ENCODE measurements at places on chromosomes 6 and 20.
A peak's percentile ranks its signal among the peaks of the same experiment; 100 is the strongest.

GRCh38 chr20:14877301-14878028 lies 540.1 kb upstream of the FLRT3 start:
- no peak for DNase-seq

GRCh38 chr6:47076422-47077344 lies 34.6 kb upstream of the ADGRF1 start:
- no peak for DNase-seq

DNA sequence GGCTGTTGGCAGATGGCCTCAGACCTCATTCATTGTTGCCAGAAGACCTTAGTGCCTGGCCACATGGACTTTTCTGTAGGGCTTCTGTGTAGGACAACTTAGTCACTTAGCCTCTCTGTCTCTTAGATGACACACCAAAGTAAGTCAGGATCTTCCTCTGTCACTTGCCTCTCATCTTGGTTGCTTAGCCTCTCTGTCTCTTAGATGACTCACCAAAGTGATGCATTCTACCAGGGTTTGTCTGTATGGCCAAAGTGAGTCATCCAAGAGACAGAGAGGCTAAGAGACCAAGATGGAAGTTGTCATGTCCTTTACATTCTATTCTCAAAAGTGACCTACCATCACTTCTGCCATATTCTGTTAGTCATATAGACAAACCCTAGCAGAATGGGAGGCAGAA lies 255.9 kb upstream of the DEFB112 start:
- no peak for DNase-seq

DNA sequence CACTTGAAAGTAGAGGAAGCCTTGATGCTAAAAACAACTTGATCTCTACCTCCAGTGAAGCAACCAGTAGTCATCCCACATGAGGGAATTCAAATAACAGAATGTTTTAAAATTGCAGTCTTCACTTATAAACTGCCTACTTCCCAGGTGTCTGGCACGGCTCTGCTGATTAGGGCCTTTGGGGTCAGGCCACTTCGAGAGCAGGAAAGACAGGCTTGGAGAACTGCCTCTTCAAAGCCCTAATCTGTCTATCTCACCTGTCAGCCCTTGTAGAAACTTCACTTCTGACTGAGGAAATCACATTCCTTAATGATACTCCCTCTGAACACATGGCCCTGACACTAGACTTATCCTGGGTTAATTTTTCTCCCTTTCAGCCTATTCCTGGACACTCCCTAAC lies 458.6 kb downstream of the TENT5A start:
- no peak for DNase-seq

DNA sequence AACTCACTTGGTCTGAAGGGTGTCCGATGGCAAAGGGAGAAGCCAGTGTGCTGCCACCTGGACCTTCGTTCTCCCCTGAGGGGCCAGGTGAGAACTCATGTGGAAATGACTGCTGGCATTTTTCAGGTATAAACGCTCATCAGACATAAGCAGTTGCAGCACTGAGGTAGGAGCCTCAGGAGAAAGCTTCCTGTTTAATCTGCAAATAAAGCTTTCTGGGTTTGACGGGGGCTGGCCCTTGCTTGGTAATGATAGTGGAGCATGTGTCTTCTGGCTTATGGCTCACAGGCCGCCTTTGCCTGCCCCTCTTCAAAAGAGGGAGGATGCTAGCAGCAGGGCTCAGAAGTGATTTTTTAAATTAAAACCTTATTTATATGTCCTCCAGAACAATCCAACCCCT lies 122.1 kb upstream of the SLC24A3 start:
- DNase-seq, result no peak

DNA sequence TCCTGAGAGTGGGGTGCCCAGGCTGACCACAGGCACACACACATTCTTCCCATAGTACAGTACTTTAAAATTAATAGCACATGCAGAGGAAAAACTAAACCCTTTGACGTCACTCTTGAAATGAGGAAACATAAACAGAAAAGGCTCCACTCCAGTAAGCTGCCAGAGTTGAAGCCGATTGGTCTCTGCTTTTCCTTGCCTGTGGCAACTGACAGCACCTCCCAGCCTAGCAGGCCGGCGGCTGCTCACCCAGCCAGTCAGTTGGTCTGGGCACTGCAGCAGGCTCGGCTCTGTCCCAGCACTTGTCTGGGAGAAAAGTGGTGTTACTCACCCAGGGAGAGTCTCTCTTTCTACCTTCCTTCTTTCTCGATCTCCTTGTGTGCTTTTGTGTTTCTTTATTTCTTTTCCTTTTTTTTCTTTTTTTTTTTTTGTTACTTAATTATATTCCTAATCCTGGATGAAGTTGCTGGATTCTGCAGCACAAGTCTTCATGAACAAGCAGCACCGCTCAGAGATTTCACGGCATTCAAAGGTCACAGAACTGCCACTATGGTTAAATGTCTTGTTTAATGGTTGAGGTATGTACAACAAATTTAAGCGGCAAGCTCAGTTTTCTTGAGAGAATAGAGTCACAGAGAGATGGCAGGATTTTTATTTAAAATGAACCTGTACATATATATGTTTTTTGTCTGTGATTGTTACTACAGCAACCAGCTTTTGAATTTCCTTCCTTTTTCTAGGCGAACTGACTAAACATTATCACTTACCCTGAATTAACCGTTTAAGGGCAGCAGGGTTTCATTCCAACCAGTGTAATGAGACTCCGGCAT lies at the start of gene PDE7B:
PDE7B (plus strand) TSS at position 260 of the 830 bp plus-strand sequence.
- peak; percentile 8 for DNase-seq

DNA sequence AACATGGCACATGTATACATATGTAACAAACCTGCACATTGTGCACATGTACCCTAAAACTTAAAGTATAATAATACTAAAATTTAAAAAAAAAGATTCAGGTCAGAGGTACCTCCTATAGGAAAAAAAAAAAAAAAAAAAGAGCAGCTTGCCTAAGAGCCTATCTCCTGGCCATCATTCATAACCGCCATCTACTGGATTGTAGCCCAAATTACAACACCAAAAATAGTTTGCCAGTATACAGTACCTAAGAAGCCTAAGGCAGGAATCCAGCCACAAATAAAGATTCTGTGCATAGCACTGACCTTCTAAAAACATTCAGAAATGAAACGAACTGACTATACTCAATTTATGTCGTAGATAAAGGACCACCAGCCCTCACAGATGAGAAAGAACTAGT lies 438.4 kb upstream of the ADGRB3 start:
- no peak for DNase-seq

- no peak for DNase-seq
These were observed 37.0 kb upstream of the SOX4 start for GRCh38 chr6:21556511-21556910.

- DNase-seq, result no peak
These were observed 16.7 kb downstream of the RAD21L1 start for GRCh38 chr20:1242530-1242929.

DNA sequence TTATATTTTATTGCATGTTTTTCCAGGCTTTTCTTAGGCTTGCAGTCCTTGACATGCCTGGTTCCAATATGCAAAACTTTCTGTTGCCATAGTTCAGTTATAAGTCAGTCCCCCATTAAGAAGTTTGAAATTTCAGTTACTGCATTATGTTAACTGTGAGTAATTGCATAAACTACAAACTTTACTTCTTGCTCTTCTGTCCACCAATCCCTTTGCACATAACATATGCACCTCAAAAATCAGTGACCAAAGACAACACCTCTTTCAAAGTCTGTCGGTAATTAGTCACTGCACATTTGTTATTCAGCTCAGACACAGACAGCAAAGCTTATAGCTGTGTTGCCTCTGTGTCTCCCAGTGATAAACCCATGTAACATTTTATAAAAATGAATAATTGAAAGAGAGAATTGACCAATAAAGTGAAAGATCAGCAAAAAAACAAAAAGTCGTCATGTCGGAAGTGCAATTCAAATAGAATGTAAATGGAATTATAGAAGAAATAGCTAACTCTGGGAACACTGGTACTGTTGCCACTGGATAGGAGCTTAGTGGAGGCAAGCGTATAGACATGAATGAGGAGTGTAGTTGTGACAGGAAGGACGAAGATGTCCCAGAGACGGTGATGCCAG lies 50.3 kb upstream of the BTBD3 start:
- DNase-seq, result no peak

GRCh38 chr6:60991427-60992028 lies 1294.5 kb downstream of the KHDRBS2 start:
- no peak for DNase-seq

DNA sequence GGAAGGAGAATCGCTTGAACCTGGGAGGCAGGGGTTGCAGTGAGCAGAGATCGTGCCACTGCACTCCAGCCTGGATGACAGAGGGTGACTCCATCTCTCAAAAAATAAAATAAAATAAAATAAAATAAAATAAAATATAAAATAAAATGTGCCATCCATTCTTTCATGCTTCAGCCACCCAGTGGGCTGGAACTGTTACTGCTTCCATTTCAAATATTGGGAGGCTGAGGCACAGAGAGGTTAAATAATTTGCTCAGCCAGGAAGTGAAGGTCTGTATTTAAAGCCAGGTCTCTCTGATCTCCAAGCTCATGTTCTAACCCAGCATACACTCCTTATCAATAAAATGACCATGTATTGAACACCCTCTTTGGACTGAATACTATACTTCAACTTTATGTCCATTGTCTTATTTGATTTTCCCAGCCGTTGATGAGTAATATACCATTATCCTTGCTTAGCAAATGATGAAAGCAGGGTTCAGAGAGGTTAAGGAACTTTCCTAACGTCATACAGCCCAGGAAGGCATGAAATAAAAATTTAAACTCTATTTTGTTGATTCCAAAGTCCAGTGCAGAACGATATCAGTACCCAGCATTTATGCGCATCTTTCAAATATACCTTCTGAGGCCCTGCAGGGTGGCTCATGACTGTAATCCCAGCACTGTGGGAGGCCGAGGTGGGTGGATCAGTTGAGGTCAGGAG lies 25.8 kb upstream of the SLC9A8 start:
- no peak for DNase-seq

DNA sequence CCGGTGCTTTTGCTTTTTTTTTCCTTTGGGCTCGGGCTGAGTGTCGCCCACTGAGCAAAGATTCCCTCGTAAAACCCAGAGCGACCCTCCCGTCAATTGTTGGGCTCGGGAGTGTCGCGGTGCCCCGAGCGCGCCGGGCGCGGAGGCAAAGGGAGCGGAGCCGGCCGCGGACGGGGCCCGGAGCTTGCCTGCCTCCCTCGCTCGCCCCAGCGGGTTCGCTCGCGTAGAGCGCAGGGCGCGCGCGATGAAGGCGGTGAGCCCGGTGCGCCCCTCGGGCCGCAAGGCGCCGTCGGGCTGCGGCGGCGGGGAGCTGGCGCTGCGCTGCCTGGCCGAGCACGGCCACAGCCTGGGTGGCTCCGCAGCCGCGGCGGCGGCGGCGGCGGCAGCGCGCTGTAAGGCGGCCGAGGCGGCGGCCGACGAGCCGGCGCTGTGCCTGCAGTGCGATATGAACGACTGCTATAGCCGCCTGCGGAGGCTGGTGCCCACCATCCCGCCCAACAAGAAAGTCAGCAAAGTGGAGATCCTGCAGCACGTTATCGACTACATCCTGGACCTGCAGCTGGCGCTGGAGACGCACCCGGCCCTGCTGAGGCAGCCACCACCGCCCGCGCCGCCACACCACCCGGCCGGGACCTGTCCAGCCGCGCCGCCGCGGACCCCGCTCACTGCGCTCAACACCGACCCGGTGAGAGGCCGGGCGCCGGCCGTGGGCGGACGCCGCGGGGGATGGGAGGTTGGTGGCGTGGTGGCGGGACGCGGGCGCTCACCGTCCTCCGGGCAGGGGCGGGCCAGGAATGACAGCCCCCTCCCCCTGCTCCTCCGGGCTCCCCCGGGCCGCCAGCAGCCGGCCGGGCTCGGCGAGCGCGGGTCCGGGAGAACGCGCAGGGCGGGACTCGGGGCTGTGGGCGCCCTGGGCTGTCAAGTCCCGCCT lies 606 bp downstream of the ID4 start:
- no peak for DNase-seq

DNA sequence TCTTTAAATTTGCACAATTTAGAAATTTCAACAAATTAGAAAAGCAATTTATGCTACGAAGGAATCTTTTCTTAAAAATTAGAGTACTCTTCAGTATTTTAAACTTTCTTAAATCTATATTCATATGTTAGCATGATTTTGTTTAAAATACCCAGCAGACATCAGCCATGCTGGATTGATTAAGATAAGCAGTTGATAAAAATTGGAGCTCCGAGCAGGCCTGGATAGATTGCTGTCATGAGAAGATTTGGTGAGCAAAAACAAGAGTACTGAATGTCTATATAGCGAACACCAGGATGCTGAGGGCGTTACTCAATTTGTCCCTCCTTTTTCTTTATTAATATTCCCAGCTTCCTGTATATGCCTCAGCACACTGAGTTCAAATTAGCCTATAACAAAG lies 108.4 kb upstream of the SLC35B3 start:
- no peak for DNase-seq

DNA sequence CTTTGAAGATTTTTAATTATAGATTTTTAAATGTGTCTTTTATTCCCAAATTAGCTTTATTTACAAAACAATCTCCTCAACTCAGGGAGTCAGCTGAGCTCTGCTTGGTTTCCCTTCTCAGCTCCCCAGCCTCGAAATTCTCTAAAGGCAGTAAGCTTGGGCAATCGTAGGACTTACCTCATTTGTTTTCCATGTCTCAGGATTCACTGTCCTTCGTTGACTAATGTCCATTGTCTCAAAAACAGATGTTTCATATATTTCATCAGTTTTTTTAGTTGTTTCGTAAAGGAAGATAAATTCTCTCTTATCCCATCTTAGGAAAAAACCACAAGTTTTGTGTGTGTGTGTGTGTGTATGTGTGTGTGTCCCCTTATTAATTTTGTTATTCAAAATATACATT lies 102.2 kb upstream of the ADGRF1 start:
- no peak for DNase-seq

GRCh38 chr6:126422912-126423311 lies 83.0 kb downstream of the CENPW start:
- DNase-seq, result no peak

DNA sequence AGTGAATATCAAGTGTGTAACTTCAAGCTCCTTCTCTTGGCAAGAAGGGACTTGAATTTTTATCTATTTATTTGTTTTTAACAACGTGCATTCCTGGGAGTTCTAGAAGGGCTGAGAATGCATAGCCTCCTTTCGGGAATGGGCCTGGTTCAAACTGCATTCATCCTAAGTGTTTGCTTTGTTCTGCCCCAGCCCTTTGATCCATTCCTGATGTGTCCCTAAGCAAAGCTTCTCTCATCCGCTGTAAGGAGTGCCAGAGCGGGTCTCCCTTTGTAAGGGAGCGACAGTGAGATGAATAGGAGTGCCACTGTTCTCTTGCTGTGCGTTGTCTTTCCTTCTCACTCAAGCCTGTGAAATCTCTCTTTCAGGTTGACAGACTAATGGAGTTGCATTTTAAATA lies 61.0 kb upstream of the VSTM2L start:
- DNase-seq, result no peak

DNA sequence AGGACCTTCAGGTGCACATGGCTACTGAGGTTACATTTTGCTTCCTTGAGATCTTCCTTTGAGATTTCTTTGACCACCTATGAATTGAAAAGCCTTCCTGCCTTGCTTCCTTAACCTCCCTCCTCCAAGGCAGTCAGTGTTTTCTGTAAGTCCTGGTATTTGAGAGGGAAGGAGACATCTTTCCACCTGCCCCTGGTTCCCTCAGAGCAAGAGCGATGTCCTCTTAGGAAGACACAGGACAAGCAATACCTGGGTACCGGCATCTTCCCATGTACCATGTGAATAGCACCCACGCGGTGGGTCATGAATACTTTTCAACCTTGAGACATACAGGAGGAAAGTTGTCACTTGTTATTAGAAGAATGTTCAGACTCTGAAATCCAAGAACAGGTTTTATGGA lies 37.1 kb downstream of the GINS1 start:
- no peak for DNase-seq
